ENCODE measurements at places on chromosomes 13 and 19.

- DNase-seq: no peak
Measured at GRCh38 chr13:66461021-66461420, 769.1 kb downstream of the PCDH9 start.

- no peak for DNase-seq
Measured at GRCh38 chr19:10292789-10293636, 3.3 kb downstream of the ICAM5 start.

- DNase-seq: peak; percentile 64
Measured at GRCh38 chr13:30690282-30691188, 44.8 kb upstream of the ALOX5AP start.

- peak; percentile 47 for DNase-seq
Measured at GRCh38 chr19:9906475-9907087, 29.7 kb downstream of the OLFM2 start.

DNA sequence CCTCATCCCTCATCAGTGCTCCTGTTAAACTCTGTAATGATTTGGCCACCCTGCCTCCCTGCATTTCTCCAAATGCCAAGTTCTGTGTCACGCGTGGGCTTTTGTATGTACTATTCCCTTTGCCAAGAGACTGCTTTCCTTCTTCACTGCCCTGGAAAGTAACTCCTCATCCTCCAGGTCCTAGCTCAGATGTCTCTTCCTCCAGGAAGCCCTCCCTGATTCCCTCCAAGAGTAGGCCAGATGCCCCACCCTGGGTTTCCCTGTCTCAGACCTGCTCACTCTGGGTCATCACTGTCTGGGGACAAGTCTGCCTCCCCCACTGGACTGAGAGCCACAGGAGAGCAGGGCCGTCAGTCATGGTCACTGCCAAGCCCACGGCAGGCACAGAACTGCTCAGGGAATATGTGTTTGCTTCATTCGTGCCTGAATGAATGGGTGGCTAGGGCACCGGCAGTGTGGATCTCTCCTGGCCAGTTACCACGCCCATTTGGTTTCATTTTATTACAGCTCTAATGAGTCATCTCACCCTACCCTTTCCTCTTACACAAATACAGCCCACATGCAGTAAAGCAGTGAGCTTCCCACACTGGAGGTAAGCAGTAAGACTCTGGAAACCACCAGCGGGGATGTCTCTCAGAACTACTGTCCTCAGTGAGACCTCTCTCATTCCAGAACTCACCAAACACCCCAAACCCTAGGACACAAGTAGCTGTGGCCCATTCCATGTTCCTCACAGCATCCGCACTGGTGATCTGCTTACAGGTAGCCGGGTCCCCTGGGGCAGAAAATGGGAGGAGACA, 12.1 kb upstream of the GPR4 start:
- no peak for DNase-seq

- DNase-seq: no peak
Measured at GRCh38 chr13:81275666-81276258, 934.8 kb upstream of the SPRY2 start.

DNA sequence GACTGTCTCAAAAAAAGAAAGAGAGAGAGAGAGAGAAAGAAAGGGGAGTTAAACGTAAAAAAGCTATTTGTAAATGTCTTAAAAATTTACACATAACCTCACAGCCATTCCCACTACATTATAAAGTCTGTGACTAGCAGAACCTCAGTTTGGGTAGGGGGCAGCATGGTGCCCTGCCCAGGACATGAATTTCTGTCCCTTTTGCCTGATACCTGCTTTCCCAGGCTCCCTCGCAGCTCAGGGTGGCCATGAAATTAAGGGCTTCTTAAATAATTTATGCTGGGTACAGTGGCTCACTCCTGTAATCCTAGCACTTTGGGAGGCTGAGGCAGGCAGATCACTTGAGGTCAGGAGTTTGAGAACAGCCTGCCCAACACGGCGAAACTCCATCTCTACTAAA, 4.8 kb downstream of the IFNL1 start:
- DNase-seq: no peak

- no peak for DNase-seq
Measured at GRCh38 chr19:46670813-46671212, 9.8 kb upstream of the DACT3 start.

DNA sequence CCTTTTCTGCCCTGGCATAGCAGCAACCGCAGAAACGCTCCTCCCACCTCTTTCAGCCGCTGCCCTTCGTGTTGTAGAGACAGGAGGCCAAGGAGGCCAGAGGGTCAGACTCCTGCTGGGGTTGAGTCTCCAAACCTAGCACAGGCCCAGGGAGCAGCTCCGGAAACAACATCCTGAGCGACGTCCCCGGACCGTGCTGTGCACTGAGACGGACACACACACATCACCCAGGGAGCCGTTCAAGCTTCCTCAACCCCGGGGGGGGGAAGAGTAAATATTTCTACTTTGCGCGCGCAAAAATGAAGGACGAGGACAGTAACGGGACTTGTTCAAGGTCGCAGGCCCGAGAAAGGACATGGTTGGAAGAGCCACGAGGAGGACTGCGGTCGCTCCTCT, 657 bp downstream of the ZNF550 start:
- no peak for DNase-seq

- DNase-seq: no peak
Measured at GRCh38 chr13:44951184-44951583, 38.1 kb downstream of the NUFIP1 start.

GRCh38 chr19:20470345-20471135, 95.0 kb downstream of the ZNF737 start:
- no peak for DNase-seq

GRCh38 chr13:58843071-58843470, 1211.5 kb downstream of the PCDH17 start:
- DNase-seq: no peak

- DNase-seq: no peak
Measured at GRCh38 chr13:66200555-66200954, 1029.6 kb downstream of the PCDH9 start.
